ENCODE measurements at places on chromosomes 11 and 22.

GRCh38 chr11:67409781-67410368 lies 5.6 kb upstream of the CARNS1 start:
- no peaks in the 10 kb centered on the region for H3K4me1 ChIP-seq
- H3K4me3 ChIP-seq = no peak overlapping the region
- H3K36me3 ChIP-seq = no peaks in the 10 kb centered on the region
- no peak overlapping the region for H3K27ac ChIP-seq
- no peaks in the 10 kb centered on the region for H3K27me3 ChIP-seq

DNA sequence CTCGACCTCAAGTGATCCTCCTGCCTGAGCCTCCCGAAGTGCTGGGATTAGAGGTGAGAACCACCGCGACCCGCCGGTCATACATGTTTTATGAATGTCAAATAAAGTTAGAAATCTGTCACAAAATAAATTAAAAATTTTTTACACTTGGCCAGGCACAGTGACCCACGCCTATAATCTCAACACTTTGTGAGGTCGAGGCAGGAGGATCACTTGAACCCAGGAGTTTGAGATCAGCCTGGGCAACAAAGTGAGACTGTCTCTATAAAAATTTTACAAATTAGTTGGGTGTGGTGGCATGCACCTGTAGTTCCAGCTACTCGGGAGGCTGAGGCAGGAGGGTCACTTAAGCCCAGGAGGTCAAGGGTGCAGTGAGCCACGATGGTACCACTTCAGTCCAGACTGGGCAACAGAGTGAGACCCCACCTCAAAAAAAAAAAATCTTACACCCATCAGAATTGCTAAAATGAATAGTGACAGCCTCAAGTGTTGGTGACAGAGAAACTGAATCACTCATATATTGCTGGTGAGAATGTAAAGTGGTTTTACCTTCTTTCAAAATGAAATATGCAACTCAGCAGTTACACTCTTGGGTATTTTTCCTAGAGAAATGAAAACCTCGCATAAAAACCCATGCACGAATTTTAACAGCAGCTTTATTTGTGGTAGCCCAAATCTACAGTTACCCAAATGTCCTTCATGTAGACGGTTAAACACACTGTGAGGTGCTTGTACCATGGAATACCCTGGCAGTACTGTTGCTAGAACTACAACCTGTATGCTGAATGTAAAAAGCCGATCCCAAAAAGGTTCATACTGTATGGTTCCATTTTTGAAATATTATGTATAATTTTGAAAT lies 55.4 kb downstream of the MED15 start:
- DNase-seq = no peak
- no peaks in the 10 kb centered on the region for H3K27me3 ChIP-seq
- no peak overlapping the region for H3K27ac ChIP-seq
- peaks cover 40% of the 10 kb centered on the region for H3K36me3 ChIP-seq

- H3K4me1 ChIP-seq = peaks cover 4% of the 10 kb centered on the region
- DNase-seq = no peak
- H3K4me3 ChIP-seq = no peak overlapping the region
- no peak overlapping the region for H3K27ac ChIP-seq
- no peaks in the 10 kb centered on the region for H3K36me3 ChIP-seq
These were observed 305.9 kb upstream of the MTNR1B start for GRCh38 chr11:92663539-92663938.

- no peak overlapping the region for H3K27ac ChIP-seq
- no peak overlapping the region for H3K4me3 ChIP-seq
- H3K4me1 ChIP-seq = no peaks in the 10 kb centered on the region
- H3K36me3 ChIP-seq = no peaks in the 10 kb centered on the region
These were observed 22.2 kb downstream of the PDHX start for GRCh38 chr11:34938611-34939010.

DNA sequence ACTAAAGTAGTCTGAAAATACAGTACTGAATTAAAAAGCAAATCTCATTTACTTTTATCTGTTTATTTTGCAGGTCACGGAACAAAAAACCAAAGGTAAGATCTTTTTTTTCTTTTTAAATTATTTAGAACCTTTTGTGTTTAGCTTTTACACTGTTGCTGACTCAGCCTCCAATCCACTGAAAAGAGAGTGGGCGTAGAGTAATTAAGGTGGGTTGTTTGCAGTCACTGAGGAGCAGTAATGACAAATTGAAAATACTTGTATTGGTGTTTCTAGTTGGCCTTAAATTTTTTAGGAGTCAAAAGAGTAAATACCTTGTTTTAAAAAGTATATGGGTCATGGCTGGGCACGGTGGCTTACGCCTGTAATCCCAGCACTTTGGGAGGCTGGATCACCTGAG lies 73.4 kb downstream of the TNRC6B start:
- no peaks in the 10 kb centered on the region for H3K27me3 ChIP-seq
- no peak for DNase-seq
- peaks cover 4% of the 10 kb centered on the region for H3K4me1 ChIP-seq
- H3K4me3 ChIP-seq = no peak overlapping the region
- H3K27ac ChIP-seq = no peak overlapping the region

DNA sequence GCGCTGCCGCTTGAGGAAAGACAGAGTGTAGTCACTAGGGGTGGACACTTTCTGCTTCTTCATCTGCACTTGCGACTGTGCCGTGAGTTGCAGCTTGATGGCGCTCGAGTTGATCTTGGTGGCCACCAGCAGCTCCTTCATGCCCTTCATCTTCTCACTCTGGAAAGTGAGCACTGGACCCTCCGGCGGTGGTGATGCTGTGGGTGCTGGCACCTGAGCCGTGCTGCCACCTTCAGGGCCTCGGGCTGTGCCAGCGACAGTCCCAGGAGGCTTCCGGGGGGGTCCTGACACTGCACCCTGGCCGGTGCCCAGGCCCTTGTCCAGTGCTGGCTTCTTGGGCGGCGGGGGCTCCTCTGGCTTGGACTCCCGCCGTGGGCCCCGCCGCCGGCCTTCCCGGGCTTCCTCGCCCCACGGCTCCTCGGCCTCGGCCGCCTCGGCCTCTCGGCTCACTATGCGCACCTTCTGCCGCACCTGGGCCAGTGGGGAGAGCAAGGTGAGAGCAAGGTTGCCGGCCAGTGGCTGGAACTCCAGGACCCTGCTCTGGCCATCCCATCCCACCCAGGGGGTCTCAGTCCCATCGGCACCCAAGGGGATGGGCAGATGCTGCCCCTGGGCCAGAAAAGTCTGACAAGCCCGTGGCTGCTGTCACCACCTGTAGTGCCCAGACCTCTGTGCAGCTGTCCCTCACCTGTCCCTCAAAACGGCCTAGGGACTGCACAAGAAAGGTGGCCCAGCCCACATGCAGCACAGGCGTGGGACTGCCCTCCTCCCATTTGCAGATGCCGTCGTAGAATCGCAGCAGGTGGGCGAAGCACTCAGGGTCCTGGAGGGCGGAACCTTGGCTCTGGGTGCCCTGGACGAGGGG lies 1.6 kb upstream of the MAP4K2 start:
- no peak overlapping the region for H3K27ac ChIP-seq
- no peaks in the 10 kb centered on the region for H3K4me1 ChIP-seq
- DNase-seq = peak; percentile 69

DNA sequence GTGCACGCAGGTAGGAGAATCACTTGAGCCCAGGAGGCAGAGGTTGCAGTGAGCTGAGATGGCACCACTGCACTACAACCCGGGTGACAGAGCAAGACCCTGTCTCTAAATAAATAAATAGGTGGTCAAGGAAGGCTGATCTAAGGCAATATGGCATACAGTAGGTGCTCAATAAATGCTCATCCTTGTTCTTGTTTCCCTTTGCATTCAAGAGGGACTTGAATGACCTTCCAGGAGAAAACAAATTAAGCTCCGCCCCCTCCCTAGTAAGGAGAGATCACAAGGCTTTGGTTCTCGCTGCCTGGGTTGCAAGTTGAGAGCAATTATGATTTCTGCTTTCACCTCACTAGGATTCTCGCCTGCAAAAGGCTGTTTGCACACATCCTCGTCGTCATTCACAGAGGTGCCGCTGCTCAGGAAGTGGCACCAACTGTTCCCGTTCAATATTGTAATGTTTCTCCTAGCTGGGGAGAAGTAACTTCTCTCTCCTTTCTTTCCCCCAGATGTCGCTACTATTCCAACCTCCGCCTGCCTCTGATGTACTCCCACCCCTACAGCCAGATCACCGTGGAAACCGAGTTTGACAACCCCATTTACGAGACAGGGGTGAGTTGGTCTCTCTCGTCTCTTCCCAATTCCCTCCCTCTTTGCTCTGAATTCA lies 51.8 kb upstream of the ASPHD2 start:
- no peaks in the 10 kb centered on the region for H3K4me1 ChIP-seq
- H3K36me3 ChIP-seq = no peaks in the 10 kb centered on the region
- no peaks in the 10 kb centered on the region for H3K27me3 ChIP-seq
- peak; percentile 47 for DNase-seq
- H3K4me3 ChIP-seq = peak overlapping the region; percentile 6

- H3K36me3 ChIP-seq = no peaks in the 10 kb centered on the region
- peaks cover 9% of the 10 kb centered on the region for H3K4me1 ChIP-seq
- 0 out of 3 replicates have a peak overlapping the region, but pooled peaks have one; percentile 9 for H3K4me3 ChIP-seq
- no peak overlapping the region for H3K27ac ChIP-seq
- no peak for DNase-seq
- H3K27me3 ChIP-seq = no peaks in the 10 kb centered on the region
These were observed 115.6 kb downstream of the PTPRJ start for GRCh38 chr11:48095779-48096470.

DNA sequence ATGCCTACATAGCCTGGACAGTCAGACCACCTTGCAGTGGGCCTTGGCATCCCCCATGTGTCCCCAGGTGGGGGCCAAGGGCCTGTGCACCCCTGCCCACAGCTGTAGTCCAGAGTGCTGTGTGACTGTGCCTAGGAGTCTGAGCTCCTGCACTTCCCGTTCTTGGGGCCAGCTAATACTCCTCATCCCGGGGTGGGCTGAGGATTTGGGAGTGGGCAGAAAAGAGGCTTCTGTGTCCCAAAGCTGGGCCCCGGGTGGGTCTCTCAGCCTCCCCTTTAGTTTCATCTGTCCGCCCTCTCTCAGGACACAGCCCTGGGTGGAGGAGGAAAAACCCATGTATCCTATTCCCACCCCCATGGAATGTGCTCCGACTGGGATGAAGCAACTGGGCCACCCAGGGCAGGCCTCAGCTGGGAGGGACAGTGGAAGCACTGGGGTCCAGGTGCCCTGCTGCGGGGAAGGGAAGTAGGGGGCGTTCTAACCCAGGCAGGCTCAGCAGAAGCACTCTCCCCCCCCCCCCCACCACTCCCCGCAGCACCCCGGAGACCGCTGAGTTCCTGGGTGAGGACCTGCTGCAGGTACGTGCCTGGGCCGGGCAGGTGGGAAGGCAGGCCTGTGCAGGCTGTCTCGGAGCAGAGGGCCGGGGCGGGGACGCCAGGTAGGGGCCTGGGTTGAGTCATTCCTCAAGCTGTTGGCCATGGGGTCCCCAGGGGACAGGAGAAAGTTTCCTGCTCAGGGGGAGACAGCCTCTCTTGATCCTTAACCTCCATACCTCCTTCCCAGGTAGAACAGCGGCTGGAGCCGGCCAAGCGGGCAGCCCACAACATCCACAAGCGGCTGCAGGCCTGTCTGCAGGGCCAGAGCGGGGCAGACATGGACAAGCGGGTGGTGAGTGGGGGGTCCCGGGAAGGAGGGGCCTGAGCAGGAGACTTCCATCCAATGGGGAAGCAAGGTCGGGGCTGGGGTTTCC lies 1.4 kb downstream of the SH3BP1 start:
- peaks cover 32% of the 10 kb centered on the region for H3K36me3 ChIP-seq
- H3K27me3 ChIP-seq = no peaks in the 10 kb centered on the region
- no peak for DNase-seq

DNA sequence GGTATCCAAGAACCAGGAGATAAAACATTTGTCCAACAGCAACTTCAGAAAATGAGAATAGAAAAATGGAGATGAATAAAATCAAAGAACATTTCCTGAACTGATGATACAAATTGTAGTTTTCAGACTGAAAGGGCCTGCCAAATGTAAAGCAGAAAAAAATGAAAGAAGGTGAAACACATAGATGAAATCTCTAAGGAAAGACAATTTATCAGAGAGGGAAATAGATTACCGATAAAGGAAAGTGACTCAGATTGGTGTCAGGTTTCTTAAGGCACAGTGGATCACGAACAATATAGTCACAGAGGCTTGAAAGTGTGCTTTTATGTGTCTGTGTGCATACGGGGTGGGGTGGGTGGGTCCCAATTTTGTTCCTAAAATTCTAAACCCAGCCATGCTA lies 4.1 kb upstream of the STT3A start:
- H3K4me1 ChIP-seq = no peaks in the 10 kb centered on the region
- DNase-seq = no peak
- H3K27me3 ChIP-seq = no peaks in the 10 kb centered on the region
- H3K27ac ChIP-seq = no peak overlapping the region

DNA sequence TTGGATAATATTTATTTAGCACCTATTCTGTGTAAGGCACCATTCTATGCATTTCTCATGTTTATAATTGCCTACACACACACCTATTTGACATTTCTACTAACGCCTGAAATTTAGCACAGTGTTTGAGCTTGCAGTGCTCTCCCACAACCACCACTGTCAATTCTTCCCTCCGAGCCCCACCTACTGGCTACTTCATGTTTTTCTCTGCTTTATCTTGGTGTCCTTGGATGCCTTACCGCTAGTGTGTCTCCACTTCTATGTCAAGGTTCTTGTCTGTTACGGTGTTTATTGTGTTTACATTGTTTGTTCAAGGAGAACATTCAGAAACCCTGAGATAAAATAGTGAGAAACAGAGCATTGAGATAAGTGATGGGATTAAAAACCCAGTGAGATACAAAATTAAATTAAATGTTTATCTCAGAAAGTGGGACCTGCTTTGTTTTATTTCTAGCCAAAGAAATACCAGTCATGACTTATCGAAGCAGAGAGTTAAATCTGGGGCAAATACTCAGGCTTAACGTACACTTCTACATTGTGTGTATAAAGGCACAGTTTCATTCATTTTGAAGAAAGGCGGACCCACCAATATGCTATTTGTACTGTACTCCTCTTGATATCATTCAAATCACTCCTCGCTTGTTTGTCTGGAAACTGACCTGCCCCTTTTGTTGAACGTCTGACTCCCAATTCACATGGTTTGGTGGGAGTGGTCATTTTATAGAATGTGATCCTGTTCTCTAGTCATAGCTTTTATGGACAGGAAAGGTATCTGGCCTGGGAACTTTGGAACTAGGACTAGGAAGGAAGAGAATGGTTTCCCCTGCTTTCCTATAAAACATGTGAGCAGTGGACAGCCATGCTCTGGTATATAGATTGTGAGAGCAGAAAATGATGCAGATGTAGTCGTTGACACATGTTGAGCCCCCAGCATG lies 39.2 kb upstream of the SLC36A4 start:
- no peaks in the 10 kb centered on the region for H3K4me1 ChIP-seq
- 0 out of 3 replicates have a peak overlapping the region, but pooled peaks have one; percentile 8 for H3K4me3 ChIP-seq
- DNase-seq = peak; percentile 52
- H3K36me3 ChIP-seq = no peaks in the 10 kb centered on the region
- H3K27me3 ChIP-seq = no peaks in the 10 kb centered on the region

DNA sequence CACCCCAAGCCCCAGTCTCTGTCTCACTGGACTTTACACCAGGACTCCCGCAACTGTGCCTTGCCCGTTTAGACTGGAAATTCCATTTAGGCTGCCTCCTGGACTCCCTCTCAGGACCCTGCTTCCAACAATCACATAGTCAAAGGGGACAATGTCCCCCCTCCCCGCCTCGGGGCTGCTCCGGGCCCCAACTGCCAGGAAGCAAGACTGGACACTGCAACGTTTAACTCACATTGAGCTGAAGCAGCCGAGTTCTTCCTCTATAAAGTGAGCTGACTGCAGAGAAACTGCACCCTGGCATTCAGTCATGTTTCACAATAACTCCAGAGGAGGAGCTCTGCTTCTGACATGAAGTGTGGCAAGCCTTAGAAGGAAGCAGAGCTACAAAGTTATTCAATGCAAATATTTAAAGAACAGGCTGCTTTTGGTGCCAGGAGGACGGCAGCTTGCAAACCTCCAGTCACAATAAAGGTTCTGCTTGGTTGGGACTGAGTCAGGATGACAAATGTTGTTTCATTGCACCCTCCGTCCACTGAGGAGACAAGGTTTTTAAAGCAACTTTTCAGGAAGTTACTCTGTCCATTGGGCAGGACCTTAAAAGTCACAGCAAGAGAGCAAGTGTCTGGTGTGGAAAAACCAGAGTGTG lies 19.9 kb downstream of the PACSIN2 start:
- H3K27me3 ChIP-seq = no peaks in the 10 kb centered on the region
- no peak overlapping the region for H3K27ac ChIP-seq
- H3K4me3 ChIP-seq = no peak overlapping the region
- peaks cover 11% of the 10 kb centered on the region for H3K4me1 ChIP-seq

Data from H9 (cell line).